ENCODE measurements at places on chromosomes 5 and 9.

- DNase-seq, result no peak
Measured at GRCh38 chr9:34337403-34337802, 8.0 kb downstream of the NUDT2 start.

- DNase-seq, result peak; percentile 27
Measured at GRCh38 chr9:131976157-131977108, 103.2 kb downstream of the MED27 start.

DNA sequence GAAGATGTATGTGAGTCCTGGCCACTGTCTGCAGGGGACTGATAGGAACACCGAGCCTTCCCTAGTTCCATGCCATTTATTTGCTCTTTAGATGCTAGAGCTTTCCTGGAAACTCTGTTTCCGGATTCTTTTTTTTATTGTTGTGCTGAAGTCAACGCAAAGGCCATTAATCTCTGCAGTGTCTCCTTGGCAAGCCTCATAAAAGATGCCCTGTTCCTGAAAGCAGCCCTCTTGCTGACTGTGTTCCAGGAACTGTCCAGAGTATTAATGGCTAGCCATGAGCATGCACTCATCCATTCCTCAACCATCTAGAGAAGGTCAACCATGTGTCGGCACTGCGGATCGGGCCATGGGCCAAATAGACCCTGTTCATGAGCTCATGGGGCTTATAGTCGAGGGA, 42.9 kb upstream of the SMAD5 start:
- DNase-seq, result no peak

DNA sequence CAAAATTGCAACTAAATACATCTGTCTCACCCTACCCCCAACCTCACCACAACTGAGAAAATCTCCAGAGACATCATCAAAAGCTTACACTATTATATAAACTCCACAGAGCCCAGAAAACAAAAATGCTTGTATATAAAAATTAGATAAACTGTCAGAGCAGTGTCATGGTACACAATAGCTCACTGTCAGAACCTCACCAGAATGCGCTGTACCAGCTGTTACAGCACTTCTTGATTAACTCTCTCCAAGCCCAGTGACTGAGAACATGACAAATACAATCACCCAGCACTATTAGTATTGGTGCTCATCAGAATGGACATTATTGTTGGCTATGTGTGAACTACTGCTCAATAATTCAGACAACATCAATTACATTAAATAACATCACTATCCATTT, 65.7 kb downstream of the ZDHHC21 start:
- DNase-seq, result no peak

DNA sequence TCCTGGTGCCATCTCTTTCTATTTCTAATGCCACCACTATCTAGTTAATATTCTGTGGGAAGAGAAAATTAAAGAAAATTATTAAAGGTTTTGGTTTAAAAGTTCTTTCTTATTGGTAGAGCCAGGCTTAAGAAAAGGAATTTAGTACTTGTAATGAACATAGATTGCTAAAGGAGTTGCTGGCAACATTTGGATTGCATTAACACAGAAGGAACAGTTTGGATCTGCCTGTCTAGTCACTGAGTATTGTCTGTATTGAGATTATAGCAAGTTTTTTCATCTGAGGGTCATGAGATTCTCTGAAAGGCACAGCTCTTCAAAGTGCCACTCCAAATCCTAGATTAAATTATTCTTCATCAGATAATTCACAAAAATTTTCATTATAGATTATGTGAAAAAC, 32.0 kb downstream of the FSD1L start:
- DNase-seq, result no peak

GRCh38 chr9:69178583-69179011, 4.5 kb downstream of the TJP2 start:
- DNase-seq, result no peak

DNA sequence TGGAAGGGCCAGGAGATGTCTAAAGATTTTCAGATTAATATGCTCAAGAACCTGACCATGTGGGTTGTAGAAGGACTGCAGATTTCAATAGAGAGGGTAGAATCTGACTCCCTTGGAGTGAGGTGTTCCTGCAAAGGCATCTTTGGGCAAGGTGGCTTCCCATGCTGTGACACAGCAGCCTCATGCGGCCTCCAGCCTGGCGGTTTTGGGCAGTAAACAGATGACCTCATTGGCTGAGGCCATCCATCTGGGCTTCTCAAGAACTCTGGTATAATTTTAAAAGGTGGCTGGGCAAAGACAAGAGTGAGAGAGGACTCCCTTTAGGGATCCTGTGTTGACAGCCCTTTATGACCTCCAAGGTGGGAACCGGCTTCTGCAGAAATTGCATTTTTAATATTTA, 90.3 kb upstream of the ERCC6L2 start:
- DNase-seq, result no peak

- peak; percentile 94 for DNase-seq
Measured at GRCh38 chr5:66850354-66851075, 254.3 kb downstream of the MAST4 start.

GRCh38 chr5:126369995-126370731, 53.0 kb upstream of the GRAMD2B start:
- DNase-seq, result no peak

GRCh38 chr5:44257653-44258365, 131.4 kb downstream of the FGF10 start:
- DNase-seq, result no peak

DNA sequence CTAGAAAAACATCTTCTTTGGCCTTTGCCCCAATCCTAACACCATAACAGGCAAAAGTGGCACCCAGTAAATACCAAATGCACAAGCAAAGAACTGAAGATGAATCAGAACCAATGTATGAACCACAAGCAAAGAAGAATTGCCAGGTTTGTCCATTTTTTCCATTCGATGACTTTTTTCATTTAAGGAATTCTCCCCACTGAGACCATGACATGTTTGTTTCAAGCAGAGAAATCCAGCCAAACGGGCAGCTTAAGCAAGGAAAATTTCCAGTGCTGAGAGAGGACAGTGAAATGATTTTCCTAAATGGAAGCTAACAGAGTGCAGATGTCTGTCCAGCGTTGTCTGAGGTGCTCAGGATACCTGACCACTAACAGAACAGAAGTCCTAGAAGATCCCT, 203.7 kb downstream of the ADAMTS12 start:
- no peak for DNase-seq

DNA sequence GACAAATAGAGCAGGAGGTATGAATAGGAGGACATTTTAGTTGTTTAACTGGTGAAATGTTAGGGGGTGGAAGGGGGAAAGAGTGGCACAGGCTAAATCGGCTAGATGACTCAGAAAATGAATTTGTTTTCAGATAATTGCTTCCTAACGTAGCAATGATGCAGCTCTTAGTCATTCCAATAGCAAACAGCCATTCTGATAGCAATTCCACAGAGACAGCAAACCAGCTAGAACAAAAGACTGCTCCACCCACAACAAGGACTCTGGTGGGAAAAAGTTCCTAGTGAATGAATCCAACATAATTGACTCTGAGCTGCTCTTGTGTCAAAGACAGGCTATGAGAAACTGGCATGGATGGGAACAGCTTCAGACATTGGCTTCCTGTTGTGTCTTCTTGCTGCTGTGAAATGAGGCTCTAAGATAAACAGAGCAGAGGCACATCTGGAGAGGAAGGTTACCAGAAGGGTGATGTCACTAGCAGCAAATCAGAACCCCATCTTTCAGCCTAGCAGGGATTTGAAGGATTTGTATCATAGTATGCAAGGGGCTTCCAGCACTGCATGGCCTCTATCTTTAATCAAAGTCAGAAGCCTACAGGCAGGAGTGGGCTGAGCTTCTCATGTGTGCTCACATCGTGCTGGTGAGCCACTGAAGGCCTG, 28.1 kb upstream of the F2RL1 start:
- no peak for DNase-seq

DNA sequence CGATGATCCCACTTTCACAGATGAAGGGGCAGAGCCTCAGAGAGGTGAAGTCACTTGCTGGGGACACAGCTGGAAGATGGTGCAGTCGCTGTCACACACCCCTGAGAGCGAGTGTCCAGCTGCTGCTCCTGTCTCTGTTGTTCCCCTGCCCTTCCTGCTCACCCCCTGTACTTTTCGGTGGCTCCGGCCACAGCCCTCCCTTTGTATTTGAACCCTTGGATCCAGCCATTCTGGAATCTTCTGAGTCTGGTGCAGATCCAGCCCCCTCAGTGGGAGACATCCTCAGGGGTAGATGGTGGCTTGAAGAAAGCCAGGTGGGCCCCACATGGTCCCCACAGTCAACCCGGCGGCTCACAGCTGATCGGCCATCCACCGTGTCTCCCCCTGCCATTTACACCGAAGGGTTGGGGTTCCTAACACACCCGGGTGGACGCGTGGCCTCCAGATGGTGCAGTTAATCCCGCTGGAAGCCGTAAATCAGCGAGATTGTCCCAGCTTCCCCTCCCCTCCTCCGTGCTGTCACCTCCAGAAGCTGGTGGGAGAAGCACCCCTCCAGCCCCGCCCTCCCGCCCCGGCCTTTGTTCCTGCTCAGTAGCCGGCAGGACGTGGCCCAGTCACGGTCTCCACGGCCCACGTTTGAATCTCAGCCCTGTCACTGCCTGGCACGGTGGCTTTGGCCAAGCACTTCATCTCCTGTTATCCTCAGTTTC, 204.8 kb downstream of the C9orf50 start:
- DNase-seq, result no peak

GRCh38 chr9:126625329-126626126, 11.8 kb downstream of the LMX1B start:
- DNase-seq, result no peak

GRCh38 chr5:14464671-14465070, 116.9 kb upstream of the OTULINL start:
- DNase-seq, result no peak

DNA sequence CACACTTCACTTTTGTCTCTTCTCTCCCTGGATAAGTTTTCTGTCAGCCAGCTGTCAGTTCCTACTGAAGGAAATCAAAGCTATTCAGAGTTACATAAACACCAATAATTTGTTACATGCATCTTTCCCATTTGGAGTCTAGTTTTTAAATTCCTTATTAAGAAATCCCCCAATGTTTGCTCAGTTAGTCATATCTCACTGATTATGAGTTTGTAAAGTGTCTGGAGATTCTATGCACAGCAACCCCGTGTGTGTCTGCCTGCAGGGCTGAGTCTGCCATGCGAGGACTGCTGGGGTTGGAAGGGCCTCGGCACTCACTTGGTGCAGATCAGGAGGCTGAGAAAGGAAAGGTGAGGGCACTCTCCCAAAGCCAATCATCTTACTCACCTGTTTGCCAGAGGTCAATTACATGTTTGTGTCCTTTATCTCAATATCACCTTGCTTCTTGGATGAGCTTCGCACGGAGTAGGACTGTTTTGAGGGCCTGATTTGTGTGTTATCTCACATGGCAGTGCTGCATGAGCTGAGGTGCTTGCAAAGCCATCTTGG, 3.3 kb downstream of the ANKRD34B start:
- no peak for DNase-seq

DNA sequence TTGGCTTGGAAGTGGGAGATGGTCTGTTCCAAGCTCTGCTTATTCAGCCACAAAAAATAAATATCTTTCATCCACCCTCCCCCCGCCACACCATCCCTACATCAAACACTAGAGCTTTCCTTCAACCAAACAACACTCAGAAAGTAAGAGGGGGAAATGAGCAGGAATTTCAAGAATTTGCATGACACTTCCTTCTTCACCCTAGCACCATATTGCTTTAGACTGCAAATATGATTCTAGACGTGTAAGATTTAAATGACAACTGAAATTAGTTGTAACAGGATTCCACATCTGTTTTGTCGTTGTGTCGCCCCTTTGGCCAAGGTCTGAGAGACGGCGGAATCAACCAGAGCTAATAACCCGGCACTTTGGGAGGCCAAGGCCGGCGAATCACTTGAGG, 88.5 kb downstream of the NDFIP1 start:
- DNase-seq, result no peak

DNA sequence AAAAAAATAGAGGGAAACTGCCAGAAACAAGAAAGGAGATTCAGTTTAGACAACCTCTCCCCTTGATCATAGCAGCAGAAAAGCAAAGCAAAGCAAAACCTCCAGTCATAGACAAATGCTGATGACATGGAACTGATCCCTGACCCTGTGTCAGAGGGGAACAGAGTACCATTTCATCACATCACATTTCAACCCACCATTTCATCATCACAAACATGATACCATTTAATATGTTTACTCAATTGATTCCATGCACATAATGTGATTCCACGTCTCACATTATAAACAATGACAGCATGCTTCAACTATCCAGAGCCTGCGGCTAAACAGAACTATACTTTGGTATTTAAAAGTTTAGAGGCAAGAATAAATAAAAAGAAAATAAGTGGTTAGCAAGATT, 28.7 kb upstream of the ACOT12 start:
- DNase-seq, result no peak

- DNase-seq, result no peak
Measured at GRCh38 chr5:44943647-44944046, 134.9 kb downstream of the MRPS30 start.

GRCh38 chr5:152092580-152092979, 167.9 kb upstream of the GLRA1 start:
- no peak for DNase-seq

DNA sequence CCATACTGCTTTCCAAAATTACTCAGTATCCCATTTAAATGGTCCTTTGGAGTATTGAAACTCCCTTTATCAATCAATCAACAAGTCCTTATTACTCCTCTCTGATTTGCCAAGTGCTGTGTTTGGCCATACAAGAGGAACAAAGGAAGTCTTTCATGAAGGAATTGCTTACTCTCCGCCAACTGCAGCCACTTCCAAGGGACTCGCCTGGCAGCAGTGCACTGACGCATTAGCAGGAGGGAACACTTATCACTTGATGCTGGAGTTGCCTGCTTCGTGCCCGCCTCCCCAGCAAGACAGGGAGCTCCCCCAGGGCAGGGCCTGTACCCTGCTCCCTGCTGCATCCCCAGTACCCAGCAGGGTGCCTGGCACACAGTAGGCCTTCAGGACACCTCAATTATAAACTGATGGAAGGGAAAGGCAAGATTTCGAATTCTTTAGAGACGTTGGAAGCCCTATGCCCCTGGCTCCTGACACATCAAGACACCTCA, 97.9 kb downstream of the CRB2 start:
- DNase-seq, result no peak

DNA sequence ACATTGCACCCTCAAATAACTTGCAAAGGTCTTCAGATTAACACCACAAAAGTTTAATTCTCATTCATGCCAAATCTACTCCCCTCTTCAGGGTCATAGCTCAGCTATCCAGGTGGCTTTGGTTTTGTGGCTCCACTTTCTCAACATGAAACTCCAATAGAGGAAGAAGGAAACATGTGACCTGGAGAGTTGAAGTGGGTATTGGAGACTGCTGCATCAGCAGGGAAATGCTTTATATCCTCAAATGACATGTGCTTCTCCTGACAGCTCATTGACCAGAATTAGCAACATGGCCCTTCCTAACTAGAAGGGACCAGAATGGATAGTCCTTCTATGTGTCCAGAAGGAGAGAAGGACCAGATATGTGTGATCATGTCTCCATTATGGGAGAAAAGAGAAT, 73.6 kb downstream of the TLR4 start:
- peak; percentile 61 for DNase-seq

DNA sequence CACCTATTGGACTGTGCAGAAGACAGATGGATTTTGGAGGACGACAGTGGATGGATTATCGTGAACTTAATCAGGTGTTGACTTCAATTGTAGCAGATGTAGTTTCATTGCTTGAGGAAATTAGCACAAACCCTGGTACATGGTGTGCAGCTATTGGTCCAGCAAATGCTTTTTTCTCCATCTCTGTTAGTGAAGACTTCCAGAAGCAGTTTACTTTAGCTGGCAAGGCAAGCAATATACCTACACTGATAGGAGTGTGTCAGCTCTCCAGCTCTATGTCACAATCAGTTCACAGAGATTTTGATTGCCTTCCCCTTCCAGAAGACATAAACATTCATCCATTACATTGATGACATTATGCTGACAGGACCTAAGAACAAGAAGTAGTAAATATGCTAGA, 35.7 kb upstream of the ROR2 start:
- no peak for DNase-seq

GRCh38 chr5:53169933-53170332, 60.4 kb upstream of the MOCS2 start:
- no peak for DNase-seq

All from AML-193 (cell line).